ENCODE measurements at places on chromosomes 5 and 9.

GRCh38 chr9:23447166-23447565 is 378.9 kb downstream of the ELAVL2 start:
- no peak for DNase-seq

GRCh38 chr5:96807075-96807654 is 580 bp downstream of the ERAP1 start:
- DNase-seq = peak; percentile 46

DNA sequence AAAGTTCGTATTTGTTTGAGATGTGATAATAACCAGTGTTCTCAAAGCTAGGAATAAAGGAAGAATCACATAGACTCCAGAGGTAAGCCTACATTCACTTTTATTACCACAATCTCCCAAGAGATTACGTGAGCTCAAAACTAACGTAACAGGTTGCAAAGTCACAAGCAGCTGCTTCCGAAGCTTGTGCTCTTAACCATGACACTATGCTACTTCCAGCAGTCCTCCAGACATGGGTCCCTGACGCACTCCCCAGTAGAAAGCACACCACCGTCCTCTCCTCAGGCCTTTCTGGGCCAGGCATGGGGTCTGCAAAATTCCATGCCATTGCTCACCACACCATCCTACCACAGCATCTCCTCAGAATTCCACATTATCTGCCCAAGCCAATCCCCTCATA is 84.6 kb downstream of the PAX5 start:
- DNase-seq = no peak

- DNase-seq = no peak
These were observed 128.0 kb downstream of the RFX3 start for GRCh38 chr9:3397766-3398165.

DNA sequence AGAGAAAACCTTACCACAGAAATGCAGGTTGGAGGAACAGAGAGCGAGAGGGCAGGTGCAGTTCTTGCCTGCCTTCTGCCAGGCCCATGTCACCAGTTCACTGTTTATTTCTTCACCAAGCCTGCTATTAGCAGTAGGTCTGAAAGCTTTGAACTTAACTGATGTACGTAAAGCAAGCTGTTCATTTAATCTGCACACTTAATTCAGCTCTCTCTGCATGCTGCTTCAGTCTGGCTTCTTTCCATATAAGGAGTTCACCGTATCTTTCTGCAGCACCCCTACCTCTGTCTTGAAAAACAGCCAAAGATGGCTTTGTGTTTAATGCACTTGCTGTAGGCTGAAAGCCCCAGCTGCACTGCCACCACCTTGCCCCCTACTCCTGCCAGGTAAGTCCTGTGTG is 205.1 kb downstream of the RAB3C start:
- DNase-seq = no peak

DNA sequence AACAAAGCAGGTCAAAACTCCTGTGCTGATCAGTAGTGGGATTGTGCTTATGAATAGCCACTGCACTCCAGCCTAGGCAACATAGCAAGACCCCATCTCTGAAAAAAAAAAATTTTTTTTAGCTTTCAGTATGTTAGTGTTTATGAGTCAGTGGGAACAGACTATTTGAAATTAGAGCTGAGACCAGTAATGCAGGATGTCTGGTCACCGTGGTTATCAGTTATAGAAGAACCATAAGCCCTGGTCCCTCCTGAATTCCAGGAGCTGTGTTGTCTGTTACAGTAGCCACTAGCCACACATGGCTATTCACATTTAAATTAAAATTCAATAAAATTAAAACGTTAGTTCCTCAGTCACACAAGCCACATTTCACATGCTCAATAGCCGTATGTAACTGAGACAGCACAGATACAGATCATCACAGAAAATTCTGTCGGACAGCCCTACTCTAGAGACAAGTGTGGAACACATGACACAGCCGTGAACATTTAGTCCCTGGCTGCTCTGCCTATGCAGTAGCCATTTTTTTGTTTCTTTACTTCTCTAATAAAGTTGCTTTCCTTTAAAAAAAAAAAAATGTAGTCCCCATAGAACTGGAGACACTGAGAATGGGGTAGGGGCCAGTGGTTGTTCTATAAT is 96.1 kb upstream of the SAP30L start:
- no peak for DNase-seq
